ENCODE measurements at places on chromosomes 16 and 17.

- no peak for DNase-seq
Observed at GRCh38 chr17:55545806-55546205, 34.6 kb upstream of the SMIM36 start.

DNA sequence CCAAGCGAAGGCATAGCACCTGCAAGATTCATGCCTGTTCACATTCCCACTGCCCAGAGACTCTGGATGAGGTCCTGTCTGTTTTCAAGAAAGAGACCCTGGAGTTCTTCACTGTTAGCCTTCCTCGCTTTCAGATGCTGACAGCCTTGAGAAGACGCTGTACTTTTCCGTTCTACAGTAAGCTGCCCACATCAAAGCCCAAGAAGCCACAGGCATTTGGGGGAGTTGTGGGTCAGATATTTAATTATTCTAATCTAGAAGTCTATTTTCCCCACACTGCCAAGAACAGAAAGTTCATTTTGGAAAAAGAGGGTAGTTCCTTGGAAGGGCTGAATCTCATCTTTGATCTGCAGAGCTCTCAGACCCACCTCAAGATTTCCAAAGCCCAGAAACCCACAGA is 127.9 kb downstream of the AXIN2 start:
- DNase-seq = no peak

- no peak for DNase-seq
Observed at GRCh38 chr17:12133183-12133582, 112.5 kb downstream of the MAP2K4 start.

GRCh38 chr16:89657442-89658220 is at the start of the genes CHMP1A and SPATA33:
CHMP1A (minus strand) TSS chr16:89657708; CDS start chr16:89657588, 120 bp downstream.
SPATA33 (plus strand) TSS chr16:89657836; CDS start chr16:89657912, 76 bp downstream.
- DNase-seq = peak; percentile 93

- DNase-seq = no peak
Observed at GRCh38 chr16:878072-878784, 77.7 kb upstream of the GNG13 start.

DNA sequence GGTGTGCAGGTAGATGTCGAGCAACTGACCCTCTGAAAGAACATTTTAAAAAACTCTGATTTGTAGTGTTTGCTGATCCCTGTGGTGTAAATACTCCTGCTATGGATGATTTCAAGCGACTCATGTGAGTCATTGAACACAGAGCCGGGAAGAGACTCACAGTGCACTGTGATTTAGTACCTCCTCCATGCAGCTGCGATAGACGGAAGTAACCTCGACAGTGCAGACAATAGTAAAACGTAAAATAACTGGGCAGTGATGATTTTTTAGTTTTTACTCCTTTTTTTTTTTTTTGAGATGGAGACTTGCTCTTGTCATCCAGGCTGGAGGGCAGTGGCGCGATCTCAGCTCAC is 8.7 kb downstream of the TBX21 start:
- DNase-seq = no peak

GRCh38 chr17:7329997-7330637 is 982 bp upstream of the NEURL4 start:
- DNase-seq = peak; percentile 84

- no peak for DNase-seq
Observed at GRCh38 chr16:3066440-3066748, 954 bp downstream of the IL32 start.

GRCh38 chr17:8892338-8892690 is 24.8 kb upstream of the PIK3R6 start:
- DNase-seq = no peak

GRCh38 chr17:55168958-55169687 is 95.6 kb upstream of the HLF start:
- DNase-seq = no peak

DNA sequence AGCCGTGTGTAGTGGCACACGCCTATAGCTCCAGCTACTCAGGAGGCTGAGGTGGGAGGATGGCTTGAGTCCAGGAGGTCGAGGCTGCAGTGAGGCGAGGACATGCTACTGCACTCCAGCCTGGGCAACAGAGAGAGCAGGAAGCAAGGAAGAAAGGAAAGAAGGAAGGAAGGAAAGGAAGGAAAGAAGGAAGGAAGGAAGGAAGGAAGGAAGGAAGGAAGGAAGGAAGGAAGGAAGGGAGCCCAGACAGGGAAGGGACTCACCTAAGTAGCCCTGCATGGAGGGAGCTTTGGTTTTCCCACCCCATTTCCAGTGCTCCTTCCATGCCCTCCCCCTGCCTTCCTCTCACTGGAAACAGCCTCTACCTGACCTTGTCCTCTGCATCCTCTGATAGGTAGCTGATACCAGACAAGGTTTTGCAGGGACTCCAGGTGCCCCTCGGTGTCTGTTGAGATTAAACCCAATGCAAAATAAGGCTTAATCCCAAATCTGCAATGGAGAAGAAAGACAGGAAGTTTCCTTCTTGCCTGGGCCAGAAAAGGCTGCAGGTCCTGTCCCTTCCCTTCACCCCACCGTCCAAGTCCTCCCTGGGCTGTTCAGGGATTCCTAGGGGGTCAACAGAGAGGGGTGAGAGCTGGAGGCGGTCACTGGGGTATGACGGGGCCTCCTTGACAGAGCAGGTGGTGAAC is 21.5 kb upstream of the CA4 start:
- no peak for DNase-seq

DNA sequence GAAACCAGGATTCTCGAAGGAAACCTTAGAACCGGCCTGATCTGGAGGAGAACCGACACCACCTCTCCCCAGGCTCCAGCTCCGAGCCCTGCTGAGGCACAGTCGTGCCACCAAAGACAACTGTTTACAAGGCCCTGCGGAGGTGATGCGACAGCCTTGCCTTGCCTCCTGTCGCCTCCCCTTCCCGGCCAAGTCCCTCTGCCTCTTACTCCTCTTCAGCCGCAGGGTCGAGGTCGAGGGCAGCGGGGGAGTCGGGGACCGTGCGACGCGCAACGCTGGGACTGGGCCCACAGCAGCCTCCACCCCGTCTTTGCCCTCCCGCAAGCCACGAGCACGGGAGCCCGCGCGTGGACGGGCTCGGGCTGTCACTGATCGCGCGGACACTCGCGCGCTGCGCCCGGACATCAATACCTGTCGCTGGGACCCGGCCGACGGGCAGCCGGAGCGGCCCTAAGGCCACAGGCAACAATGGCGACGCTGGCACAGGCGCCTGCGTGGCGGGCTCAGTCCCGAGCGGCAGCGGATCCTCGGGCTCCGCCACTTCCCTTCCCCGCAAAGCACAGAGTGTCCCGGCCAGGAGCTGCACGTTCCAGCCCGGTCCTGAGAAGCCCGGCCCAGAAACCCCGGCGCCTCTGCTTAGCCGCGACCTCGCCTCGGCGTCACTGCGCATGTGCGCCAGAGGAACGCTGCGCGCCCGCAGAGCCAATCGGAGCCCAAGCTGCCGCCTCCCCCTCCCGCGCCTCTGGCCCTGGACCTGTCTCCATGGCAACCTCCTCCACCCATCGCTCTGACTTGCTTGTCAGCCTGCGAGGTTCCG is at the start of gene ZNF287:
Gene ZNF287, minus strand, starts transcription at position 664 of the 817 bp plus-strand sequence. CDS start 1,473 bp downstream, outside the sequence.
- DNase-seq = peak; percentile 83

DNA sequence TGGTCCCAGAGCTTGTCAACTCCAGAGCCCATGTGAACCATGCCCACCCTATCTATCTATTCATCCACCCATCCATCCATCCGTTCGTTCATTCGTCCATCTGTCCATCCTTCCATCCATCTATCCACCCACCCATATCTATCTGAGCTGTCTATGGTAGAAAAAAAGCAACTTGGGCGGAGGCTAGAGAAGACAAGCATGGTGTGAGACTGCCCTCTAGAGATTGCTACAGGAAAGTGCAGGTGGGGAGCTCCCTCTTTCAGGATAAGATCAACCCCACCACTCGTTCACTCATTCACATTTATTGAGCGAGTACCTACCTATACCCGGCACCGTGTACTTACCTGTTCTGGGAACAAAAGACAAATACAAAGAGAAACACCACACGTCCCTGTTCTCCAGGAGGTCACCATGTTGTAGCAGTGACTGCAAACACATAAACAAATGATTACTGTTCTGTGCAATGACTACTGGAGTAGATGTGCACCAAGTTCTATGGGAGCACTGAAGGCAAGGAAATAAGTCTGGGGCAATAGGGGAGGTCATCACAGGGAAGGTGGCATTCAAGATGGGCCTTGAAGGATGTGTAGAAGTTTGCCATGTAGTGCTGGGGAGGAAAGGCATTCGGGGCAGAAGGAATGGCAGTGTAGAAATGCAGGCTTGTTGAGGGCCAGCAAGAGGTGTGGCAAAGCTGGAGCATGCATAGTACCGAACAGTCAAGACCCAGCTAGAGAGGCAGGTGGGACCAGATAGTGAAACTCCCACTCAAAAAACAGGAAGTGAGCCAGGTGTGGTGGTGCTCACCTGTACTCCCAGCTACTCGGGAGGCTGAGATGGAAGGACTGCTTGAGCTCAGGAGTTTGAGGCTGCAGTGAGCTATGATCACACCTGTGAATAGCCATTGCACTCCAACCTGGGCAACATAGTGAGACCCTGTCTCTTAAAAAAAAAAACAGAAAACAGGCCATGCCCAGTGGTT is 13.4 kb upstream of the ATP5MC1 start:
- peak; percentile 13 for DNase-seq

GRCh38 chr17:74497471-74497870 is 31.0 kb downstream of the CD300A start:
- no peak for DNase-seq

DNA sequence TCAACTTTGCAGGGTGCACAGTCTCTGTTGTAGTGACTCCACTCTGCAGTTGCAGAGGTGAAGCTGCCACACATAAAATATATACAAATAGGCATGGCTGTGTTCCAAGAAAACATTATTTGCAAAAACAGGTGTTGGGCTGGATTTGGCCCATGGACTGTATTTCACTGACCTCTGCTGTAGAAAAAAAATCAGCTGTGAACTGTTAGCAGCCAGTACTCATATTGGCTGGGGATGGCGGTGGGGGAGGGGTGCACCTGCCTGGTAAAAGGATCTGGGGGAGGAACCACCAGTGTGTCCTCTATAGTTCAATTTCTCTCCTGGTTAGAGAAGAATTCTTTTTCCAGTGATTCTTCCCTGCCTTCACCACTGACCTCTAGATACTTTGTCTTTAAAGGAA is 50.0 kb downstream of the SHISA9 start:
- no peak for DNase-seq

GRCh38 chr16:89219365-89219764 is 1.9 kb downstream of the ZNF778 start:
- DNase-seq = no peak

- DNase-seq = no peak
Observed at GRCh38 chr16:82062645-82063058, 27.6 kb downstream of the HSD17B2 start.

DNA sequence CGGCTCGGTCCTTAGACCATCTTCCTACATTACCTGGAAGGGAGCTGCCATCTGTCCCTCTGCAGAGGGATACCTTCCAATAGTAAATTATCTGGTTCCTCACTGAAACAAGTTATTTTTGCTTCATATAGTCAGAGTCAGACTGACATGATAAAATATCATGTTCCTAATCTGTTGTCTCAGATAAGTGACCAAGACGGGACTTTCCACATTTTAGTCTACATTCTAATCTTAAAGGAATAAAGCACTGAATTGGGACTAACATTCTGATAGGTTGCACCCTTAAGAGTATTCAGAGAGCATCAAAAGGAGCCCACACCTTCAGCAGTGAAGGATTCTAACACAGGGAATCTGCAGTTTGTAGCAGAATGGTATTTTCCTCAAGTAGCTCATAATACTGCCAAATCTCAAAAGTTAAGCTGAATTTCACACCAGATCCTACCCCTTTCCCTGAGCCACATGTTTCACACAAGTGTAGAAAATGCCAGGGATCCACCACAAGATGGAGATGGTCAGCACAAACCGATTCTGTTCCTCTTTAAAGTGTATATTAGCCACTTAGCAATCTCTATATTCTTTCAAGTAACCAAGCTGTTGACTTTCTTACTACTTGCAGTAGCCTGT is 13.4 kb downstream of the GINS2 start:
- no peak for DNase-seq

GRCh38 chr16:88264641-88265285 is 118.0 kb upstream of the ZNF469 start:
- peak; percentile 20 for DNase-seq

GRCh38 chr17:12865769-12866168 is 76.5 kb downstream of the ARHGAP44 start:
- no peak for DNase-seq

DNA sequence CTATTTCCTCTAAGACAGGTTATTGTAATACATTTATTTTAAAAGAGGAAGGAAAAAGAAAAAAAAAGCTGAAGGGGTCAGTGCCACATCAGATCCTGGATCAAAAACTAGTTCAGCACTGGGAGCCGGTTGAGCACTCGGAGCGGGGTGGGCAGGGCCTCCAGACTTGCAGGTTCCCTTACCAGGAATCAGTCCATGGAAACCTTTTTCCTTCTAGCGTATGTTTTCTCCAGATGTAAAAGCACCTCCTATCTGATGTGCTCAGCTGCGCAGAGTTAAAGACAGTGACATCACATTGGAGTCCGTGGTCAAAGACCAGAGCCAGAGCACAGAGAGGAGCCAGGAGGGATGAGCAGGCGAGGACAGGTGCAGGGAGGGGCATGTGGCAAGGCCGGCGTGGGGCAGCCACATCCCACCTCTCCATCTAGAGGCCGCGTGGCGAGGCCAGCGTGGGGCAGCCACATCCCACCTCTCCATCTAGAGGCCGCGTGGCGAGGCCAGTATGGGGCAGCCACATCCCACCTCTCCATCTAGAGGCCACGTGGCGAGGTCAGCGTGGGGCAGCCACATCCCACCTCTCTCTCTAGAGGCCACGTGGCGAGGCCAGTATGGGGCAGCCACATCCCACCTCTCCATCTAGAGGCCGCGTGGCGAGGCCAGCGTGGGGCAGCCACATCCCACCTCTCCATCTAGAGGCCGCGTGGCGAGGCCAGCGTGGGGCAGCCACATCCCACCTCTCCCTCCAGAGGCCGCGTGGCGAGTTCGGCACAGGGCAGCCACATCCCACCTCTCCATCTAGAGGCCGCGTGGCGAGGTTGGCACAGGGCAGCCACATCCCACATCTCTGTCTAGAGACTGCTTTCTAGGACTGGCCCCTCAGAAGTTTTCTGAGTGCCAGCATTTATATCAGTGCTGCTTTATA is 166.8 kb upstream of the CHMP6 start:
- no peak for DNase-seq

- no peak for DNase-seq
Observed at GRCh38 chr16:69466547-69466946, 42.1 kb downstream of the CYB5B start.

GRCh38 chr17:69828087-69828486 is 246.9 kb upstream of the KCNJ16 start:
- no peak for DNase-seq

- no peak for DNase-seq
Observed at GRCh38 chr16:68073902-68074760, 11.0 kb upstream of the NFATC3 start.

- DNase-seq = no peak
Observed at GRCh38 chr17:75998327-75998795, 2.3 kb upstream of the CDK3 start.

DNA sequence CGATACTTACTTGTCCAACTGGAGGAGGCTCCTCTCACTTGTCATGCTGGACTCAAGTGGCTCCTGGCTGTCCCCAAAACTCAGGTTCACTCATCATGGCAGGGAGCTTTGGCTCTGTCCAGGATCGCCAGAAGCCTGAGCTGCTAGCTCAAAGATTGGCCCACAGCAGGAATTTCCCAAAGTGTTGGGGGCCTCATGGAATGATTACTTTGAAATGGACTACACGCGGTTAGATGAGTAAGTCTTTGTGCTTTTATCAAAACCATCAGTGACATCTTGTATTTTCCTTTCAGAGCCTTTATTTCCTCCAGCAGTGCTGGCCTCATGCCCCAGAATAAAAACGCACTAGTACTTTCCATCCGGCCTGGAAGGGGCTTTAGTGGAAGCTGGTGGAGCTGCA is 29.2 kb upstream of the PHB1 start:
- DNase-seq = no peak

Data from hypothalamus (tissue), 51 donors.